AG09319 (cell line): ENCODE measurements at places on chromosomes 12 and 14.

DNA sequence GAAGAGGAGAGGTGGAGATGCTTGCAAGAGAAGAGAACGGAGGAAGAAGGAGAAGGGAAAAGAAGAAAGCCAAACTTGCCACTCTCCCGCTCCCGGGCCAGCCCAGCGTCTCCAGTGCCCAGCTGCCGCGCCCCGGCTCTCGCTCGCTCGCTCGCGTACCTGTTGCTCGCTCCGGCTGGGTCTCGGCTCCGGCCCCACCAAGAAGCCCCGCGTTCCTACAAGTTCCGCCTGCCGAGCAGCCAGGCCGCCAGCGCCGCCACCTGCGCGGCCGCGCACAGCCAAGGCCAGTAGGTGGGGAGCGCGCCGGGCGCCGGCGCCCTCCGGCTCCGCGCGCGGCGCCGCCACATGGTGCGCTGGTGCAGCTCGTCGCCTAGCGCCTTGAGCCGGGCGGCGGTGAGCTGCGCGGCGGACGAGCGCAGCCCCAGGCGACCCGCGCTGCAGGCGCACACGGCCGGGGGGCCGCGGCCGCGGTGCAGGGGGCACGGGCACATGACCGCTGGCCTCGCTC is 370 bp downstream of the HRK start:
- DNase-seq, result no peak

DNA sequence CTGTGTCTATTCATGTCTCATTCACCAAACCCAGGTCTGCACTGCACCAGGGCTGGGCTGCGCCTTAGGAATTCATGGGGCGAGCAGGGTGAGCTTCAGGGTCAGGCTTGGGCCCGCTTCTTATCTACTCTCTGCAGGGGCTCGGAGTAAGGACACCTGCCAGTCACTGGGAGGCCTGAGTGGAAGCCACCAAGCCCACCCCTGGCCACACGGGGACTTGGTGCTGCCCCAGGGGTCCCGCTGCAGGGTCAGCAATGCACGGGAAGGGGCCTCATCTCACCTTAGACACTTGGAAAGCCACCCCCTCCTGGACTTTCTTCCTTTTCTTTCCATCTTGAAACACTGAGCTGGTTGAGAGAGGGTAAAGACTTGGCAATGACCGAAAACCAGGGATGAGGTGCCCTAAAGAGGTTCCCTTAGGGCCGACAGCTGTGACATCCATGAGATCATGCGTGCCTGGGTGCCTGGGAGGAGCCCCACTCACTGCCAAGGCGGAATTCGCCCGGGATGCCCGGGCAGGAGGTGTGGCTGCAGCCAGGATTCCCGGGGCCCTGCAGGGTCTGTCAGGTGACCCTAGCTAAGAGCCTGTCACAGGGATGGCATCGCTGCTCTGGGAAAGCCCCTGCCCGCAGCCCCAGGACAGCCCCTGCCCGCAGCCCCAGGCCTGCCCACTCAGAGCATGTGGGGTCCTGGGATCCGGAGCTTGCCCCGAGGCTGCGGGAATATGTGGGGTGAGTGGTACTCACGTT is 45.5 kb upstream of the EML1 start:
- no peak for DNase-seq

GRCh38 chr12:87922736-87923135 is 106.5 kb downstream of the C12orf50 start:
- no peak for DNase-seq

- no peak for DNase-seq
Observed at GRCh38 chr14:90087433-90087832, 25.6 kb downstream of the KCNK13 start.

GRCh38 chr14:100524933-100525243 is 62.3 kb downstream of the BEGAIN start:
- DNase-seq, result no peak

- DNase-seq, result peak; percentile 39
Observed at GRCh38 chr12:113271853-113272561, 50.7 kb downstream of the TPCN1 start.

DNA sequence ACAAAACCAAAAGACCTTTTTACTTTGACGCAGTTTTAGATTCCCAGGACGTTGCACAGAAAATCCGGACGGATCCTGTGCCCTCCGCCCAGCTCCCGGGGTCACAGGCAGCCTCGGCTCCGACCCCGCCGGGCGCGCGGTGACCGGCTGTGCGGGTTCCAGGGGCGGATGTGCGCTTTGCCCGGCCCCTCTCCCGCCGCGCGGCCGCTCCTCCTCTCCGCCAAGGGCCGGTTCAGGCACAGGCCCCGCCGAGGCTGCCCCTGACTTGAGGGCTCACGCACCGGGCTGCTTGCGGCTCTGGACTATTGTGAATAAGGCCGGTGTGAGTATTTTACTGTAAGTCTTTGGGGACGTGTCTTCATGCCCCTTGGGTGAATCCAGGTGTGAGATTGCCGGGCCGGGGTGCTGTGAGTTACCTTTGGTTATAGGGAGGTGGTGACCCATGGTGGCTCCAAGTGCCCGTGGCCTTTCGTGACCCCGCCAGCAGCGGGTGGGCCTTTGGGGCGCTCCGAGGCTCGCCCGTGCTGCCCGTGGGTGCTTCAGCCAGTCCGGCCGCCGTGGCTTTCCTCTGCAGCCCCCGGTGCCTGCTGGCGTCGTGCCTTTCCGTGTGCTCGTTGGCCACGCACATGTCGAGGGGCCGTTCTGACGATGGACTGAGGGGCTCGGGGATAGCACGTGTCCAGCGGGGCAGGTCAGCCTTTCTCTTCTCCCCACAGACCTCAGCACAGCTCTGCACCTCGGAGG is 45.9 kb downstream of the NOC4L start:
- no peak for DNase-seq

- no peak for DNase-seq
Observed at GRCh38 chr12:19744705-19745218, 305.5 kb downstream of the AEBP2 start.

GRCh38 chr12:83866477-83866876 is 1046.1 kb downstream of the SLC6A15 start:
- no peak for DNase-seq

DNA sequence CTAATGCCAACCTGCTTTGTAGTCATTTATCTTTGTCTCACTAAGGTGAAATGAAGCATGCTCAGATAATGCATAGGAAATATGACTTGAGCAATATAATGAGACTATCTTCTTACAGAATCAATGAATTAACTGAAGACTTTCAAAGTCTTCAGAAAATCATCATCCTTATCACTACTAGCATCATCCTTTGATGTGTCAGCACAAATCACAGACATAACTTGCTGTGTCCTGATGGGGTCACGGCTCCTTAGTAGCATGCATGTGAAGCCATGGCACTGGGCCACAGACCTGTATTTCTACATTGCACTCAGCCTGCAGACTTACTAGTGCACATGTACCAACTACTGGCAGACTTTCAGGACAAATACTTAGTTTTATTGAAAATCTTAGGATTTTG is 18.9 kb downstream of the TMEM260 start:
- DNase-seq, result no peak

GRCh38 chr12:4203772-4204376 is 69.7 kb upstream of the CCND2 start:
- no peak for DNase-seq

DNA sequence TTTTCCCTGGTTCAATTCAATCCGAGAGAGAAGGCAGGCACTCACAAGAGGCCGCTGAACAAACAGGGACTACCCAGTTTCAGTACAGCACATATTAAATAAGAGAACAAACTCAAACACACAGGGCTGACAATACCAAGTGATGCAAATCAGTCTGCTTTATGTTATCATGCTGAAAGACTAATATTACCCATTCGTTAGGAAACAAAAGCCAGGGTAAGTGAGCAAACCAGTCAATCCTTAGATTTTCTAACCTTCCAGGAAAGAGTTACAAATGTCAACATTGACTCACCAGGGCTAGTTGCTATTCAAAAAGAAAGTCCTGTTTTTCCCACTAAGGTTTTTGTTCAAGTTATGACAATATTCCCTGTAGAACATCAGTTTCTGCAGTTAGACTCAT is 246.2 kb downstream of the C12orf42 start:
- DNase-seq, result no peak

DNA sequence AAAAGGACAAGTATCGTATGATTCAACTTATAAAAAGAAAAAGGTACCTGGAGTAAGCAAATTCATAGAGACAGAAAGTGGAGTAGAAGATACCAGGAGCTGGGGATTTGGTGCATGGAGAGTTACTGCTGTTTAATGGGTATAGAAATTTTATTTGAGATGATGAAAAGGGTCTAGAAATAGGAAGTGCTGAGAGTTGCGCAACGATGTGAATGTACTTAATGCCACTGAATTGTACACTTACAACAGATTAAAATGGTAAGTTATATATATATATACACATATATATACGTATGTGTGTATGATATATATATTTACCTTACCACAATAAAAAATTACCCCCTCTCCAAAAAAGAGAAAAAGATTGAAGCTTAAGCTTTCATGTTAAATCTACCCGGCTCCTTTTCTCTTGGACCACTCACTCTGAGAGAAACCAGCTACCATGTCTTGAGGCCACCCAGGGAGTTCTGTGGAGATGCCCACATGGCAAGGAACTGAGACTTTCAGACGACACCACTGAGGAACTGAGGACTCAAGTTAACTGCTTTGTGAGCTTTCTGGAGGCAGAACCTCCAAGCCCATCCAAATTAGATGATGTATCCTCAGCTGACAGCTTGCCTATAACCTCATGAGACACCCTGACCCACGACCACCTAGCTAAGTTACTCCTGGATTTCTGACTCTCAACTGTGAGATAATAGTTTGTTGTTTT is 130.0 kb upstream of the BTG1 start:
- no peak for DNase-seq

GRCh38 chr12:124939079-124939420 is 24.6 kb upstream of the UBC start:
- peak; percentile 79 for DNase-seq

DNA sequence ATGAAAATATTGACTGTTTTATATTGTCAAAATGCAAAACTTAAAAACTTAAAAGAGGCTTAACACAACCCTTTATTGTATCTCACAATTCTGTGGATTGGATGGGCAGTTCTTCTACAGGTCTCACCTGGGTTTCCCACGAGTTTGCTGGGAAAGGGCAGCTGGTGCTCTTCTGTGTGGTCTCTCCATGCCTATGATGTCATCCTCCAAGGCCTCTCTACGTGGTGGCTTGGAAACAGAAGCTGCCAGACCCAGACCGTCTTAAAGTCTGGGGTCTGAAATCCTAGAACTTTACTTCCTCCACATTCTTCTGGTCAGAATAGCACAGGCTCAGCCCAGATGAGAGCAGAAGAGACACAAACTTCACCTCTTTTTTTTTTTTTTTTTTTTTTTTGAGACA is 36.5 kb upstream of the KICS2 start:
- DNase-seq, result no peak

- DNase-seq, result no peak
Observed at GRCh38 chr14:31449971-31450610, 7.2 kb downstream of the DTD2 start.

DNA sequence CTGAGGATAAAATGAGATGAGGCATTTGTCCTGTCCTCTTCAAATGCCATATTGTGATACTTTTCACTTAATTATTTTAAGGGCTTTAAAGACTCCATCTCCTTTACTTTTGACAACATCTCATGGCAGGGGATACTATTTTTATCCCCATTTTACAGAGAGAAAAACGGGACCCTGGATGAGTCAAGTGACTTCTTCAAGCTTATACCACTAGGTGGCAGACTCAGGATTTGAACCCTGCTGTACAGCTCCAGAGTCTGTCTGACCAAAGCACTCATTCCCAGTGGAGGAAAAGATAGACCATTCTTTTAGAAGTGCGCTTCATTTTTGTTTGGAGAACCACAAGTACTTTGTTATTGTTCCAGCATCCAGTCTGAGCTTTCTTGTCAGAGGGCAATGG is 1.7 kb upstream of the SMOC1 start:
- DNase-seq, result no peak

- DNase-seq, result no peak
Observed at GRCh38 chr12:11085419-11085818, 6.7 kb downstream of the TAS2R43 start.

DNA sequence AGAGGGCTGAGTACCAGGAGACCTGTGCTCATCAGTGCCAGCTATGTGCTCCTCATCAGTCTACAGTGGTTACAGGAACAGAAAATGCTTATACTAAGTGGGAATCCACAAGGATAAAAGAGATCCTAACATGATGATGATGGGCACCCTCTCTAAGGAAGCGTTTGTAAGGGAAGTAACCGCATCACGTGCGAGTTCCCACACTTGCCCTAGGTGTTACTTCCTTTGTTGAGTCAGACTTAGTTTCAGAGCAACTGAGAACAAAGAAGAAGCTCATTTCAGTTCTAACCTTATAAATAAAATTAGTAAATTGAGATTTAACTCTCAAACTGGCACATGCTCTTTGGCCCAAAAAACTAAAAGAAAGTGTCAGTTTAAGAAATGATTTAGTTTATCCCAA is 956.4 kb upstream of the TMEM132C start:
- no peak for DNase-seq

- DNase-seq, result peak; percentile 66
Observed at GRCh38 chr14:67934087-67934486, 114.5 kb downstream of the RAD51B start.

DNA sequence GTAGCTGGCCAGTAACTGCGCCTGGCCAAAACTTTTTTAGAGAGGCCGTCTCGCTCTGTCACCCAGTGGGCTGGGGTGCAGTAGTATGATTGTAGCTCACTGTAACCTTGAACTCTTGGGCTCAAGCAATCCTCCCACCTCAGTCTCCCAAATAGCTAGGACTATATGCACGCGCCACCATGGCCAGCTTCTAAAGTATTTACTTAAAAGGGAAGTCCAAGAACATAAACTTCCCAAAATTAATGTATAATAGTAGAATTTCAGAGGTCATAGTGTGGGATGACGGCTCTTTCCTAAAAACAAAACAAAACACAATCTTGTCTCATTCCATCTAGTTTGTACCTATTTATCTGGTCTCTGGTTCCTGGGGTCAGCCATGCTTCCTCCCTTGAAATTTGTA is 42.2 kb upstream of the FOS start:
- DNase-seq, result no peak

DNA sequence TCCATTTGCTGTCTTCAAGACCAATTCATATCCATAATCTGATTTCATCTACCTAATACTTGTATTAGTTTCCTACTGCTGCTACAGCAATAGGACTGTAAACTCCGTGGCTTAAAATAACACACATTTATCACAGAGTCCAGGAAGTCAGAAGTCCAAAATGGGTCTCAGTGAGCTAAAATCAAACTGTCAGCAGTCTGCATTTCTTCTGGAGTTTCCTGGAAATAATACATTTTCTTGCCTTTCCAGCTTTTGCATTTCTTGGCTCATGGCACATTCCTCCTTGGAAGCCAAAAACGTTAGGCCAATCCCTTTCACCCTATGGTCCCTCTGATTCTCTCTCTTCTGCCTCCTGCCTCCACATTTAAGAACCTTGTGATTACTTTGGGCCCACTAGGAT is 239.8 kb downstream of the PRKD1 start:
- no peak for DNase-seq
